NCI-H2171 (cell line): ENCODE measurements at places on chromosomes 1 and 21.
A peak's percentile ranks its signal among the peaks of the same experiment; 100 is the strongest.

DNA sequence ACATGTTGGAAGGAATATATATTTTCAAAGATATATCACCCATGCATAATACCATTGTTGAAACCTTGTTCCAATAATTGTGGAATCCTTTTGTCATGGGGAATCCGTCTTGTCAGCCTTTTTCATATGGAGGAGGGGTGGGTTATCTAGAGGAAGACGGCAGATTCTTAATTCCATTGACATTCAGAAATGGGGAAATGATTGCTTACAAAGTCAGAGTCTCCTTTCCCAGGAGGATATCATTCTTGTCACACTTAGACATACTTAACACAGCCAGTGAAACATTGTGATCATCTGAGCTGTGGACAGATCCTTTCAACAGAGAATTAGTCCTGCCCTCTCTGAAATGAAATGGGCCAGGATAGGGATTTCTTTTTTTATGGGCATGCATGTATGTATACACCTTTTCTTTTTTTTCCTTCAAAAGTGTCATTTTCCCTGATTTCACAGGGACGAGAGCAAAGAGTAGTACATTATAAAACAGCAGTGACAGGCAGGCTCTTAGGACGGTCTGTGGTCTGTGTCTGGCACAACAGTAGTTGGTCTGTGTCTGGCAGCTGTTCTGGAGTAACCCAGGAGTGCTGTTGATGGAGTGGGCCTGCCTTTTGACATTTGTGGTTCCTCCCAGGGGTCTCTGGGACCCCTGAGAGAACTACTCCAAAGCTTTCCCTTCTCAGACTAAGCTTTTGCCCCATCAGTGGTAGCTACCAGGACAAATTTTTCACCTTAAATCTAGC, 50.1 kb downstream of the VPS13D start:
- DNase-seq = no peak

DNA sequence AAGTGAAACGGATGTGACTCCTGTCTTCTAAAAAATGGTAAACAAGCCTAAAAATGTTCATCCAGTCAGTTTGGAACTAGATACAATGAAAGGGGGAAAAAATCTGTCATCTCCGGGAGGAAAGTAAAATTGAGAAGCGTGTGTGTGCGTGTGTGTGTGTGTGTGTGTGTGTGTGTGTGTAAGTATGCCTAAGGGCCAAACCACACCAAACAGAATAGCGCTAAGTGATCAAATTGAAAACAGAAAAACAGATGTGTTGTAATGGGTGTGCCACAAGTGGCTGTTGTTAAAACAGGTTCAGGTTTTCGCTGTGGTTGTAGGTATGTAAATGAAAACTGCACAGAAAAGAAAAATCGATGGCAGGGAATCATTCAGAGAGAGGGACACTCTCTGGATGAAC, 106.7 kb downstream of the RNF220 start:
- DNase-seq = no peak

GRCh38 chr1:182617734-182618351, 13.7 kb upstream of the RGS16 start:
- DNase-seq = peak; percentile 56

DNA sequence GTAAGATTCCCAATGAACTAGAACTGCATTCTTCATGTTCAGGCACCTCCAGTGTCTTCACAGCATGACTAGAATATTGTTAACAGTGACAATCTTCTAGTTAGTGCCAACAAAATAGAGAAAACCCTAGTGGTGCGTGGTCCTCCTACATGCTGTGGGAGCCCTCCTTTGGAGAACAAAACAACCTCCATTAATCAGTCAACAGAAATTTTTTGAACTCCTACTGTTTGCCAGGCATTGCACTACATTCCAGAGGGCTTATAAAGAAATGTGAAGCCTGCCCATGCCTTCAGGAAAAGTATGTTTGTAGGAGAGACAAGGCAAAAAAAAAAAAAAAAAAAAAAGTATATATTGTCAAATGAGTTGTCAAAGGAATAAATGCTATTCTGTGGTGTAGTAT, 252.7 kb downstream of the LRRC40 start:
- DNase-seq = no peak

GRCh38 chr21:40639616-40640194, 207.3 kb downstream of the DSCAM start:
- DNase-seq = no peak

DNA sequence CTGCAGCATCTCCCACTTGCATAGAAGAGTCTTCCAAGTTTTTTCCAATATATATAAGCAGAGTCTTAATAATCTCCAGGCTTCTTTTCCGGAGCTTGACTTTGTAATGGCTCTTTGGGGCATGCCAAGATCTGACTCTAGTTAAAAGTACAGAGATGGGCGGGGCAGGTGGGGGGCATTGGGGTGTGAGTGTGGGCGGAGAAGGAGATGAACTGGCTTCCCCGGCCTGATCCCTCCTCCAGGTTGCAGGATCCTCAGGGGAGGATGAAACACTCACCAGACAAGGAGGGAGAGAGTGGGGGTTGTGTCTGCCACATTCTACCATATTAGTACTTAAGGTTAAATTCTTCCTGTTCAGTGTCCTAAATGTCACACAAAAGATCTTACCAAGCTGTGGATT, 23.0 kb downstream of the S100A10 start:
- no peak for DNase-seq

- no peak for DNase-seq
Observed at GRCh38 chr1:154325583-154326545, 539 bp downstream of the ATP8B2 start.
